ENCODE measurements at places on chromosomes 7 and 10. TPM values are rescaled to one million over a fixed set of nuclear protein-coding genes. Genes with fewer than 3 reads are reported as not detected.

The SH2D4B gene
- not detected for total RNA-seq

The HOXA1 gene
- 1.2 TPM for total RNA-seq

The SMARCD3 gene
- total RNA-seq, result 41.3 TPM

The NT5C3A gene
- total RNA-seq, result 12.2 TPM

The LHFPL3 gene
- not detected for total RNA-seq

The MMS19 gene
- total RNA-seq, result 84.2 TPM

The GNG11 gene
- total RNA-seq, result 26.1 TPM

The UCMA gene
- total RNA-seq, result not detected

The STEAP4 gene
- not detected for total RNA-seq

The WDFY4 gene
- total RNA-seq, result not detected

The MEST gene
- 917 TPM for total RNA-seq

The ATOH7 gene
- not detected for total RNA-seq

The MINPP1 gene
- total RNA-seq, result 52.9 TPM

The STEAP1 gene
- 12.5 TPM for total RNA-seq

The ANKRD61 gene
- not detected for total RNA-seq

The IKZF1 gene
- total RNA-seq, result not detected

The PNLIPRP1 gene
- total RNA-seq, result not detected

The FEZF1 gene
- total RNA-seq, result not detected

The FOXP2 gene
- total RNA-seq, result 1.2 TPM

The CDNF gene
- 0.51 TPM for total RNA-seq

The AKR1B15 gene
- not detected for total RNA-seq

The C10orf67 gene
- not detected for total RNA-seq

The NODAL gene
- total RNA-seq, result not detected

The PTPRE gene
- 9.5 TPM for total RNA-seq

The INSYN2A gene
- total RNA-seq, result 0.78 TPM

The IDE gene
- 40.2 TPM for total RNA-seq

The SAMD9 gene
- total RNA-seq, result 11.9 TPM

The KIAA1549 gene
- total RNA-seq, result 3.6 TPM

The CHST12 gene
- total RNA-seq, result 10.8 TPM

The SYNPO2L gene
- total RNA-seq, result 0.42 TPM

The GBX1 gene
- not detected for total RNA-seq

The OR2A7 gene
- not detected for total RNA-seq

The SPDYE6 gene
- total RNA-seq, result not detected

The COL13A1 gene
- total RNA-seq, result 17.2 TPM

The SYT15 gene
- total RNA-seq, result 0.59 TPM

The IDI2 gene
- not detected for total RNA-seq

The UTF1 gene
- not detected for total RNA-seq

The PRPS1L1 gene
- not detected for total RNA-seq

Data from smooth muscle cell of the umbilical artery (primary cell).